COR-L47 (cell line): ENCODE measurements at places on chromosomes 1 and 21.

DNA sequence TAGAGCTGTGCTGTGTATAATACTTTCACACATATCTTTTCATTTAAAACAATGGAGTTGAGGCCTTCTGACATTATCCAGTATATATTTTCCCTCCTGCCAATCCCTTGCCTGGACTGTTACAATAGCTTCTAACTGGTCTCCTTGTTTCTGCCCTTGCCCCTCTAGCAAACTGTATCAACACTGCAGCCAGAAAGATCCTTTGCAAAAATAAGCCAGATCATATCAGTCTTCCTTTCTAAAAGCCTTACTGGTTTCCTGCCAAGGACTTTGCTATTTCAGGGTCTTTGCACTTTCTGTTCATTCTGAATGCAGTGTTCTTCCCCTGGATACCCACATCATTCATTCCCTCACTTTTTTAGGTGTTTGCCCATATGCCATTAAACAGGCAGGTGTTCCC, 370.1 kb downstream of the PTBP2 start:
- DNase-seq, result no peak

DNA sequence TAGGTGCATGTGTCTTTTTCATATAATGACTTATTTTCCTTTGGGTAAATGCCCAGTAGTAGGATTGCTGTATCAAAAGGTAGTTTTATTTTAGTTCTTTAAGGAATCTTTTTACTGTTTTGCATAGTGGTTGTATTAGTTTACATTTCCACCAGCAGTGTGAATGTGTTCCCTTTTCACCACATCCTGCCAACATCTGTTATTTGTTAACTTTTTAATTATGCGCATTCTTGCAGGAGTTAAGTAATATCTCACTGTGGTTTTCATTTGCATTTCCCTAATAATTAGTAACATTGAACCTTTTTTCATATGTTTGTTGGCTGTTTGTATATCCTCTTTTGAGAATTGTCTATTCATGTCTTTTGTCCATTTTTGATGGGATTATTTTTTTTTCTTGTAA, 1761.9 kb downstream of the PLA2G4A start:
- DNase-seq, result no peak

DNA sequence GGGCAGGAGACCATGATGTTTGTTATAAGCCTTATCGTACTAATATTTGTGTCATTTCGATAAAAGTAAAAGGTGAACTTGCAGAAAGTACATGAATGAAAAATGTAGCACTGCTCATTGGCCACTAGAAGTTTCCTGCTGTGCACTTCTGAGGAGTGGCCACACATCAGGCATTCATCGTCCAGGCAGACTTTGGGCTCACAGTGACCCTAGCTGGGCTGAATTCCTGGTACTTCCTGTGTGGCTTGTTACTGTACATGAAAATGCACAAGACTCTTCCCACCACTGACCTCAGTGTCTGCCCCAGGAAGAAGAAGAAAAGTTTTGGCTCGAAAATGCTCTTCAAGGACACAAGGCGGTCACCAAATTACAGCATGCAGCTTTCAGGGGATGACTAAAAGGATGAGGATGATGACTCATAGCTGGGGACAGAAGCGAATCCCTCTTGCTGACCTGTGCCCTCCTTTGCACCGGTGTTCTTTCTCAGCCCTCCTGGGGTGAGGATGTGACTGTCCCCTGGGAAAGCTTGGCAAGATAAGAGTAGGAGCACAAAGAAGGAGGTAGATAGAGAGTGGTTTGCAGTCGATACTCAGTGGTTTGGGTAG, 252.4 kb upstream of the KAZN start:
- DNase-seq, result no peak

GRCh38 chr21:43812957-43813655, 23.7 kb downstream of the RRP1 start:
- DNase-seq, result no peak

- no peak for DNase-seq
These were observed 302.8 kb downstream of the MATN1 start for GRCh38 chr1:30420519-30421050.
